ENCODE measurements at places on chromosomes 2 and 18. TPM values are rescaled to one million over a fixed set of nuclear protein-coding genes. Genes with fewer than 3 reads are reported as not detected.

DNAJC5G gene
- total RNA-seq = 2.3 TPM

CD8B2 gene
- not detected for total RNA-seq

VIL1 gene
- total RNA-seq = not detected

GPR55 gene
- not detected for total RNA-seq

PRR30 gene
- total RNA-seq = not detected

C2orf92 gene
- total RNA-seq = 1.2 TPM

NT5C1B gene
- not detected for total RNA-seq

CTIF gene
- 54.5 TPM for total RNA-seq

FBXO11 gene
- total RNA-seq = 38.2 TPM

ELP2 gene
- total RNA-seq = 47.6 TPM

GRCh38 chr2:108907822-108908712, 81.0 kb downstream of the EDAR start:
- no peak for DNase-seq

DNA sequence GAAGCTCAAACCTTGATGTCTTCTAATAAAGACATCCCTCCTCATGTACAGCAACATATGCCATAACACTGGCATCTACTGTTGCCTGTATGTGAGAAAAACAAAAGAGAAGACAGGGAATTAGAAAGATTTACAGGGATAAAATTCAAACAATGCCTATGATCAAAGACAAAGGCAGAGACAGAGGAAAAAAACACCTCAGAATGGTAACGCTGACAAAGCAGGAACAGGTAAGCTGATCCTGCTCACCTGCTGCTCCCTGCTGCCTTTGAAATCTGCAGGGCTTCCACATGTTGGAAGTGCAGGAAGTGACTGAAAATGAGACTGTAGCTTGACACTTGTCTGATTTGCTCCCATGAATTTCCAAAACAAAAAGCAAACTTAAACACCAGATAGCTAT, 90.2 kb upstream of the DNAJC10 start:
- no peak for DNase-seq

DNA sequence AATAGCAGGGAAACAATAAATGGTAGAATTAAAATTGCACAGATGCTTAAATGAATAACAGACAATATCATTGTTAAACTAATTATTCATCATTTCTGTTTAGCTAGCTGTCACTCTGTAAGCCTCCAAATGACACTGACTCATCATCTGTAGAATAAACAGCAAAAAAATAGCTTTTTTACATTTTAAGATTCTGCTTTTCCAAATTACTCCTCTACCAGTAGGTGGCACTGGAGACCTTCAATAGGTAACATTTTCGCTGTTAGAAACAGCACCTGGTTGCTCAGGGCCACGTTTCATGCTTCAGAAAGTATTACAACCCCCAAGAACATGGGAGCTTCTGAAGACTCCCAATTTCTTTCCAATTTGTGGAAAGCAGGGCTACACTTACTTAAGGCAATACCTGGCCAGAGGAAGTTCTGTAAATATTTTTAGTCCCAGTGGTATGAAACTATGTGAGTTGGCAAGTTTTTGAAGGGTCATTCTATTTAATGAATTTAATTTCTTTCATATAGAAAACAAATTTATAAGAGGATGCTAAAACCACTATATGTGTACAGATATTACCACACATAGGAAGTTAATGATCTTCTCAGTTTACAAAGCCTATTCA, 45.4 kb downstream of the TTN start:
- no peak for DNase-seq

GRCh38 chr18:486929-487740, 13.4 kb downstream of the COLEC12 start:
- DNase-seq = no peak

- no peak for DNase-seq
Measured at GRCh38 chr18:22218835-22219234, 49.4 kb downstream of the GATA6 start.

DNA sequence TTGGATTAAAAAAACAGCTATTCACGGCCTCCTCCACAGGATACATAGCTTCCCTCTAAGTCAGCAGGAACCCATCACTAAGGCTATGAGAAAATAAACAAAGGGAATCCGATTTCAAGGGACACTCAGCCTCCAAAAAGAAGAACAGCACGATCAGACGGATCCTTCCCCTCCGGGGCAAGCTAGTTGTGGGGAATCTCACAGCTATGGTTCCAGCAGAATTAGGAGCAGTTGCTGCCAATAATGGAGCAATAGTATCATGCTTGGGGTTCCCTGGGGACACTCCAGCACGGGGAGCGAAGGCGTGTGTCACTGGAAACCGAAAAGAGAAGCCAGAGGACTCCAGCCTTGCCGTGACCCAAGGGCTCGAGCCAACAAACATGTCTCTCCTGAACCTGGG, 163.1 kb downstream of the TTC32 start:
- peak; percentile 78 for DNase-seq

DNA sequence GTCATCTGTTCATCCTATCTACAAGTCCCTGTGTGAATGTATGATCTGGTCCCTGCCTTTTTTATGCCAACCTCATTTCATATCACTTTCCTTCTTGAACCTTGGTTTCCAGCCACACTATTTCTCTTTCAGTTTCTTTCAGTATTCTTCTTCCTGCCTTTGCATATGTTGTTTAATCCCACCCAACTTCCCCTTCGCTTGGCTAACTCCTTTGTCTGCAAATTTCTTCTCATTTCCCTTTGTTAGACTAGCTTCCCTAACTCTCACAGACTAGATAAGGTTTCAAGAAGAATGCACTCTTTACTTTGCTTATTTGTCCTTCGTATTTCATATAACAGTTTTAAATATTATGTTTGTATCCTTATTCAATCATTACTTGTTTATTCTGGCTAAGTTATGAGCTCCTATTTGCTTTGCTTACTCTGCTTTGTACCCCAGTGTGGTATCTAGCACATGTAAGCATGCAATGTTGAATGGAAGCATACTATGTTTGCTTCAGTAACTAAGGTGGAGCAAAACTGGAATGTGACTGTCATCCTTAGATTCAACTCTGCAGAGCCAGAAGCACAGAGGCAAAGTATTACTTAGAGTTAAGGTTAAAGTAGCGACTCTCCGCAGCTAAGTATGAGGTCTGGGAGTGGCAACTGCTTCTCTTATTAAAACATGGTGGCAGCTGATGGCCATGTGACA, 681.3 kb downstream of the CPS1 start:
- no peak for DNase-seq

DNA sequence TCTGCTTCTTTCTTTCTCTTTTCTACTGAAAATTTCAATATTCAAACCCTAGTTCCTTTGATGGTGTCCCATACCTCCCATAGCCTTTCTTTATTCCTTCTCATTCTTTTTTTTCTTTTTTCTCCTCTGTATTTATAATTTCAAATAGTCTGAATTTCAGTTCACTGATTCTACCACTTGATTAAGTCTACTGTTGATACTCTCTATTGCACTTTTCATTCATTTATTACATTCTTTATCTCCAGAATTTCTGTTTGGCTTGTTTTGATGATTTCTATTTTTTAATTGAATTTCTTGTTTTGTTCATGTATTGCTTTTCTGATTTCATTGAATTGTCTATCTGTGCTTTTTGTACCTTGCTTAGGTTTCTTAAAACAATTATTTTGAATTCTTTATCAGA, 111.9 kb upstream of the VRK2 start:
- DNase-seq = no peak

DNA sequence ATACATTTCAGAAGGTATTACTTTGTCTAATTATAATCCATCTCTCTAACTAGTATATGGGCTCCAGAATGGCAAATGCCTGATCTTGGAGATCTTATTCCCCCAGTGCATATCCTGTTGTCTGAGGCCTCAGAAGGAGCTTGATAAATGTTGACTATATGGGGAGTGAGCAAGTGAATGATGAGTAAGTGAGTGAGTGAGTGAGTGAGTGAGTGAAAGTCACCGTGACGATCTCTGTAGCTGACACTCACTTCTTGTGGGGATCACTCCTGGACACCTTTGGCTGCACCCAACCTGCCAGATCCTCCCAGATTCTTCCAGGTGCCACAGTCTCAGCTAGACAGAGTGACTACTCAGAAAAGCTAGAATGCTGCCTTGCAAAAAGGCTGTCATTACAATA, 2.8 kb downstream of the XDH start:
- no peak for DNase-seq

DNA sequence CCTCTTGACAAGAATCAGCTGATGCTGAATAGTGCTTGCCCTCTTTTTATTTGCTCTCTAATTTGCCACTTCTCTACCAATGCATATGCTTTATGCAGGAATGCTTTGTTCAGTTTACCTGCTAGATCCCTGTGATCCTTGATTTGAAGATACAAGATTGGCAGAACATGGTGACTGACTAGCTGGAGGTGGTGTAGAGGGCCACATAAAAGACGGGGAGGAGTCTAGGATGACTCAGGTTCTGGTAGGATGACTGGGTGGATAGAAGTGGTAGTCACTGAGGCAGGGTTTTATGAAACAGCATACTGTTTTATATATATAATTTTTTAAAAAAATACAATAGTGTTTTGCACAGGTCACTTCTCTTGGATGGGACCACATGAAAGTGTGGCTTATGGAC, 6.3 kb upstream of the ADGRF3 start:
- DNase-seq = no peak

- DNase-seq = no peak
Measured at GRCh38 chr2:71834796-71835195, 312.9 kb downstream of the CYP26B1 start.

DNA sequence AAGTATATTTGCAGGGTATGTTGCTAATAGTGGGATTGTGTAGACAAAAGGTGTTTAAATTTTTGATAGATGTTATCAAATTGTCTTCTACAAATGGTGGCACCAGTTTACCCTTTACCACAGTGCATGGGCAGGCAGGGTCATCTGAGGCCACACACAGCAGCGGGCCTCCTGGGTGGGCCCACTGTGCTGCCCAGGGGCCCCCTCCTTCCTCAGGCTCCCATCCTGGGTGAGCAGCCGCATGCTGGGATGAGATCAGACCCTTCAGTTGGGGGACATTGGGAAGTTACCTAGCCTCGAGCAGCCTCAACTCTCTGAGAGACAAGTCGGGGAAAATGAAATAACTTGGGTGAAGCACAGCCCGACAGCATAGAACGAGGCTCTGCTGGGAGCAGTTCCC, 9.7 kb downstream of the MYO7B start:
- no peak for DNase-seq

- DNase-seq = peak; percentile 14
Measured at GRCh38 chr2:109486711-109487535, 126.8 kb downstream of the SEPTIN10 start.

DNA sequence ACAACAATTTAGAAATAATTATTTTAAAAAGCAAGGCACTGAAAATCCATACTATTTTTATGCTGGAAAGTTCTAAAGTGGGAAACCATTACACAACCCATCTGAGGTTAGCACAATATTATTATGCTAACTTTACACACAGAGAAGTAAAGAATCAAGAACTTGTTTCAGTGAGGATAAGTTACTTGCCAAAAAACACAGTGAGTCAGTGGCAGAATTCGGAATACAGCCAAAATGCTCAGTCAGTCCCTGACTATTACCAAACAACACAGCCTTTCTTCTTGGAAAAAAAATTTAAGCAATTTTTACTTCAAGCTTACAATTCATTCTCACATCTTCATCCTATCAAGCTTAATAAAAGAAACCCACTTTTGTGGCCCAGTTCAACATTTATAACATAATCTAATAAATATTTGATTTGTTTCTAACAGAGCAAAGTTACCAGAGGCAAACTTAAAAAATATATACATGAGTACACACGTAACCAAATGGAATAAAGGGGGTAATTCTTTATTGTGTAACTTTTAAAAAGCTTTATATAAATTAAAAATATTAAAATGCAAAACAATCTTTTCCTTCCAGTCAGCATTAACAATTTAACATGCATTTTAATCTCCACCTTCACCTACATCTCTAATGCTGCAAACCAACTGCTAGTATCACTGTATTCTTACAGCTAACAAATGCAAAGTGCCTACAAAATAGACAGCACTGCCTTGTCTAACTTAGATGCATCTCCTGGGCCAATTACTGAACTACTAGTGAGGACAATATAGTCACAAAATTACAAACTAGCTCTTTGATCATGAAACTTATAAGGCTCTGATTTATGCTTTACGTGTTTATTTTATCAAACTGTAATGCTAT, 55.2 kb downstream of the CCDC88A start:
- DNase-seq = no peak

DNA sequence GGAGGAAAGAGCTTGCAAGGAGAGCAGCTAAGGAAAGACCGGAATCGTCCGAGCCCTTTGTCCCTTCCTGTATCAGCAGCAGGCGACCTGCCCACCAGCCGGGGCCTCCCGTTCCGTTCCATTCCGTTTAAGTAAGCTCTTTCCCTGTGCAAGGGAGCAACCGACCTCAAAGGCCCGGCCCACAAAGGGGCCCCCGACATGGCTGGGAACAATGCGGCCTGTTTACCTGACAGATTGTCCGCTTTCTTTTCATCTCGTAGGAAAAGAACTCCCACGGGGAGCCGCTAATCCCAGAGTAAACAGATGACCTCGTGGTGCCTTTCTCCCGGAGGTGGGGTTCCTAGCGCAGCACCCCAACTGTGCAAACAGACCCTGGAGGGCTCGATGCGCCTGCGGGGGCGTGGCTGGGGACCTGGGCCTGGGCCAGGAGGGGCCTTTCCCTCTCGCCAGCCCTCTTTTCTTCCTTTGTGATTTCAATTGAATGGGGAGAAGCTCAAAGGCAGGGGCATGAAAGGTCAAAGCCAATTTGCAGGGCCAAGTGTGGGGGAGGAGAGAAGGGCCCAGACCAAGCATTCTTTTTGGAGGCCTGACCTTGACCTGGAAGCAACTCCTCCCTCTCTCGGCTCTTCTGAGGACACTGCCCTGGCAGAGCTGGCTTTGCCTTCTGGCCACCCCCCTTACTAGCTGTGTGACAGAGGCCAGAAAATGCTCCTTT, 120.2 kb downstream of the INHBB start:
- no peak for DNase-seq

GRCh38 chr2:69830045-69830905, 815 bp downstream of the GMCL1 start:
- DNase-seq = peak; percentile 47
